ENCODE measurements at places on chromosomes 7 and 10. TPM values are rescaled to one million over a fixed set of nuclear protein-coding genes. Genes with fewer than 3 reads are reported as not detected.

Gene POMZP3
- total RNA-seq, result 8.3 TPM

Gene BTBD16
- total RNA-seq, result not detected

Gene ZNF425
- 1.8 TPM for total RNA-seq

DNA sequence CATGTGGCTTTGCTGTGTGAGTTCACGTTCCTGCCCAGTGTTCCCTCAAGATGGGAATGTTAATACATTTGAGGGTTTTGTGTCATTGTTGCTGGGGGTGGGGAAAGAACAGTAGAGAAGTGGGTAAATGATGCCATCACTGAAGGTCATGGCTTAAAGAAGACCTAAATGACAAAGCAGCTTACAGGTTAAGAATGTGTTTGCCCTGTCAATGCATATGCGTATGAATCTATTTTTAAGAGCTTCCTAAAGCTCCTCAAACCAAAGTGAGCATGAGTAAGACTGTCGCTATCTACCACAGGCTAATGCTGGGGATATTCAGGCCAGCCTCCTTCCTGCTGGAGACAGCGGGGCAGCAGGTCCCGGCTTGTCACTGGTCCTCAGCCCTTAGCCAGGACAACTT lies 162.9 kb downstream of the CREB5 start:
- DNase-seq, result no peak

GRCh38 chr10:4057021-4057420 lies 272.0 kb upstream of the KLF6 start:
- no peak for DNase-seq

GRCh38 chr7:33748793-33749192 lies 156.5 kb upstream of the BMPER start:
- DNase-seq, result no peak

- DNase-seq, result no peak
These were observed 37.9 kb upstream of the ABCB5 start for GRCh38 chr7:20577441-20578071.

DNA sequence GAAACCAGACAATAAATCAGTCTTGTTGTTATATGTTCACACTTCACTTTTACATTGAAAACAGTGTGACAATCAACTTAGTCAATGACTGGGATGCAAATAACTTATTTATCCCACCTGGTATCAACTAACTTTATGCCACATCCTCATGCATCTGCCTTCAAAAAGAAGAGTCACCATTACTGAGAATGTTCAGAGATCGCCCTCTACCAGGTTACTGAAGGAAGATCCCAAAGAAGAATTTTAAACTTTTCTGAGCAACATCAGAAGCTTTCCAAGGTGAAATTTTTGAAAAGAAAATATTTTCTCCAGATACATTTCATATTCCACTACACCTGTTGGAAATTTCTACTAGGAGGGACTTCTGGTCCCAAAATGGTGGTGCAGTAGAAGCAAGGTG lies 359.5 kb downstream of the PTPRN2 start:
- no peak for DNase-seq

DNA sequence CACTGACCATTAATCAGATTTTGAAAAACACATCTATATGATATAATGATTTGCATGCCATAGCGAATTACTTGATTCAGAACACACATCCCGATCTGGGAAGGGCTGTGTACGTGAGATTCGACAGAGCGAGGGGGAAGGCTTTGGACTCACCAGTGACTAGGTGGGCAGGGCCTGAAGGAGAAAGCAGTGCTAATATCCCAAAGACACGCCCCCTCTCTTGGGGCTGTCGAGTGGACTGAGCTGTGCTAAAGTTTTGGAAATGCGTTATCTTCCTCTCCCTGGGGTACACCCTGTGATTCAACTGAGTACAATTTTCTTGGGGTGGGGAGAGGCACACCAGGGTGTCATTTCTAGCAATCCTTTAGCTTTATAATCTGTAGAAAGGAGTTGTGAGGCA lies 1.8 kb downstream of the LRRC17 start:
- no peak for DNase-seq

- DNase-seq, result no peak
These were observed 64.0 kb upstream of the TRIM8 start for GRCh38 chr10:102580230-102580629.
